Mammary epithelial cell (primary cell): ENCODE measurements at places on chromosomes 12 and 14.

DNA sequence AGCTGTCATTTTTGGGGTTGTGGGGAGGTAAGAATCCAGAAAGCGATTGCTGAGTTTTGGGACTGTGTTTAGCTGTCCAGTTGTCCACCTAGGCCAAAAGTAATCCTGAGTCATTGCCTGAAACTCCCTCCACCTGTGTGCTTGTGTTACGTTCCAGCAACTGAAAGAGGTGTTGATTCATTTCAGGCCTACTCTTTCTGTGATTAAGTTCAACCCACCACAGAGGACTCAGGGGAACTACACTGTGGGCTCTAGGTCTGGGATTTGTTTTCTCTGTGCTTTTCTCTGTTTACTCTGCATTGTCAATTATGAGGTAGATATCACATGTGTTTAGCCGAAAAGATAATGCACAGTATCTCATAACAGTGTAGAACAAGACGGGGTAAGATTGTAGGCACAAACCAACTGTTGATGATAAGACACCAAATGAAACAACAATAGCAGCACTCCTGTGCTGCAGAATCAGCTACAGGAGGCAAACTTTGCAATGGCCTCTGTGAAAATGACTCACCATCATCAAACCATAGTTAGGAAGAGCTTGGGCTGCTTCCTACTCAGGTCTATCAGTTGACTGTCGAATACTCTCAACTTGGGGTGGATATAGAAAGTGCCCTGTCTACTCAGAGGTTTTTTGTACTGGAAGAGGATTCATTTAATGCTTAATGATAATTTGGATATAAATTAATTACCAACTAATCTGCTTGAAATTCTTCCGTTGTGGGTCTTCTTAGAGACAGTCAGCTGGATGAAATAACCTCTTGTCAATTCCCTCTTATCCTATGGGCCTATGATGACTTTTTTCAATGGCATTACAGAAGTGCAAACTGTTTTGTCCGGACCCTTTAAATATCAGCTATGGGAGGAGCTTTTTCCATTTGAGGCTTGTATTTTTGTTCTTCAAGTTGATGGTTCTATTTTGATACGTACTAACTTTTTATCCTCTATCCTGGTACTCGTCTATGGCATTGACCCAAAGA is 385.9 kb downstream of the BMP4 start:
- DNase-seq = peak; percentile 5

DNA sequence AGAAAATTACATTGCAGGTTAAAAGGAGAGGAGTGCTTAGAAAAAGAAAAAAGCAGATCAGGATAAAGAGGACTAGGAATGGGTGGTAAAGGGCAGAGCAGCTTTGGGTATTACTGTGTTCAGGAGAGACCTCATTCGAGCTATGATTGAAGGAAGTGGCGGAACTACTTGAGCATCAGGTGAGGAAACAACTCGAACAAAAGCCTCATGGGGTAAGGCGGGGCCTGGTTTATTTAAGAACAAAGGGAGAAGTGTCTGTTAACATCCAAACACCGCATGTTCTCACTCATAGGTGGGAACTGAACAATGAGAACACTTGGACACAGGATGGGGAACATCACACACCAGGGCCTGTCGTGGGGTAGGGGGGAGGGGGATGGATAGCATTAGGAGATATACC is 444.6 kb upstream of the CCDC196 start:
- DNase-seq = no peak

- no peak for DNase-seq
These were observed 350.5 kb upstream of the TMTC1 start for GRCh38 chr12:30134229-30134628.

- DNase-seq = no peak
These were observed 304.2 kb downstream of the DPF3 start for GRCh38 chr14:72589652-72590051.

- no peak for DNase-seq
These were observed 34.1 kb upstream of the TUBA1C start for GRCh38 chr12:49230805-49231194.

GRCh38 chr12:18895946-18896345 is 158.0 kb downstream of the CAPZA3 start:
- no peak for DNase-seq

- no peak for DNase-seq
These were observed 91.9 kb downstream of the SLC24A4 start for GRCh38 chr14:92414690-92415445.

DNA sequence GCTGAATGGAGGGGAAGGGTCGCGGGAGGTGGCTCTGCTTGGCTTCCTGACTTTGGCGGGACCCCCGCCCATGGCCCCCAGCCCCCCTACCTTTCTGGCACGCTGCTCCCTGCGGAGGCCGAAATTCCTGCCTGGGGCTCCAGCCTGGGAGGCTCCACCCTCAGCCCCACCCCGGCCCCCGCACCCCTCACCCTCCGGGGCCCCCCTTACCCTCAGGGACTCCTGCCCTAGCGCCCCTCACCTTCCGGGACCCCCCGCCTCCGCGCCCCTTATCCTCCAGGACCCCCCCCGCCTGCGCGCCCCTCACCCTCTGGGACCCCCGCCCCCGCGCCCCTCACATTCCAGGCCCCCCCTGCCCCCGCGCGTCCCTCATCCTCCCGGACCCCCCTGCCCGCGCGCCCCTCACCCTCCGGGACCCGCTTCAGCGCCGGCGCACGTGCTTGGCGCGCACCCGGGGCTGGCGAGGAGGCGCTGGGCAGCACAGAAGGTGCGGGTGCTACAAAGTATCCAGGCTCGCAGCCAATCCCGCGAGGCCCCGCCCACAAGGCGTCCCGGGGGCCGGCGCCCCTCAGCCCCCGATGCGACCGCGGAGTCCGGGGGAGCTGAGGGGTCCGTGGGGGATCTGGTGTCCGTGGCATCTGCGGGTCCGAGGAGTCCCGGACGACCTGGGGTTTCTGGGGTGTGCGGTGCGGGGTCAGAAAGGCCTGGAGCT is at the start of gene ANHX:
Gene ANHX (minus strand): TSS at position 477 of the 712 bp plus-strand sequence. CDS start 1,521 bp downstream, outside the sequence.
- DNase-seq = no peak

GRCh38 chr12:26195641-26196420 is 458 bp downstream of the SSPN start:
- DNase-seq = peak; percentile 70

DNA sequence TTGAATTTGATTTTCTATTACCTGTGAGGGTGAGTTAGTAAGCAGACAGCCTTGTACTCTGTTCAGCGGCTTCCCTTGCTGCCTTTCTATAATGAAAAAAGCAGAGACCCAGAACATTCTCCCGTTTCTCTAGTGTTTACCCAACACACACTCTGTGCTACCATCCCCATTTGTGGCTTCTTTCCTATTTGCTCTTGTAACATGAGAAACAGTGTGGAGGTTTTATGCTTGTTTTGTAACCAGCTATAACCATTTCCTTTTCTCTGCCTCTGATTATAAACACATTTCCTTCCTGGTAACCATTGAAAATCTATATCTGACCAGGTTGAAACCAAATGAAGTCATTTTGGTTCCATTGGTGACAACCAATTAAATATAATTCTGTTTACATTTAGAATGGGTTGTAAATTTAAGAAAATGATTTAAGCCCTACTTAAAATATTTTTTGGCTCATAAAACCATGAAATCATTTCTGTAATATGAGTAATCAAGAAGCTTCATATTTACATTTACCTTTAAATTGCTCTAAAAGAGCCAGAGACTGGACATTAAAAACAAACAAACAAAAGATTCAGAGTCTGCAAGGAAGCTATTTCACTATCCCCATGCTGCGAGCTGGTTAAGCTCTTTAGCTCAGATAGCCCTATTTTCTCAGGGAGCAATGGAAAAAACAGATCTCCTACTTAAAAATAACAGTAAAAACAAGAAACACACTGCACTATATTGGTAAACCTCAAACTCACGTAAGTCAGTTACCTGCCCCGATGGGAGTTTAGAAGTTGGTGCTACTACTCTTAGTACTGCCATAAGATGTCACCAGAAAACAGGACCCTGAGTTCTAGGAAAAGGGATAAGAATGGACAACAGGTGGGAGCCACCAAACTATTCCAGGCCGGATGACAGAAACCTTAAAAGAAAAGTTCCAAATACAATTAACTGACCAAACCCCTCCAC is 206.5 kb upstream of the EEA1 start:
- no peak for DNase-seq

GRCh38 chr12:89288959-89289358 is 63.3 kb downstream of the DUSP6 start:
- peak; percentile 44 for DNase-seq

- no peak for DNase-seq
These were observed 358.4 kb upstream of the TBX3 start for GRCh38 chr12:115042341-115042740.

GRCh38 chr14:94394581-94395207 is 6.3 kb upstream of the SERPINA1 start:
- peak; percentile 47 for DNase-seq

- DNase-seq = no peak
These were observed 103.0 kb upstream of the SFSWAP start for GRCh38 chr12:131607658-131608447.
